ENCODE measurements at places on chromosomes 7 and 10. TPM values are rescaled to one million over a fixed set of nuclear protein-coding genes. Genes with fewer than 3 reads are reported as not detected.

The BTBD16 gene
- total RNA-seq = 5.6 TPM

- no peak for DNase-seq
Measured at GRCh38 chr10:95698415-95698814, 4.7 kb upstream of the TCTN3 start.

The HEPACAM2 gene
- total RNA-seq = not detected

DNA sequence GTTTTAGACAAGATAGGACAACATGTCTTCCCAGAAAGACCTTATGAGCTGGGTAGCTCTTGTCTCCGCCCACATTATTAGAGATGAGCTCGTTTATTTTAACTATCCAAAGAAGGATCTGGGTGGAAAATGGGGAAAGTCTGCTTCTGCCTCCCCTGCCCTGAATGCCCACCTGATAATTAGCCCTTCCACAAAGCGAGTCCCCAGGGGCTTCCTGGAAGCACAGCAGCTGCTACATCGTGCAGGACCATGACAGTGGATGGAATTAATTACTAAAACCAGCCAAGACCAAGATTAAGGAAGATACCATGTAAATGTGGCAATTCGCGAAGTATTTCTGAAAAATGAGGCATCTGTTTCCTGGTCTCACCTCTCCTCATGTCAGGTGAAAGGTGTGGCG lies 374.4 kb downstream of the PAXIP1 start:
- no peak for DNase-seq

The PRR15 gene
- not detected for total RNA-seq

The SEMA3D gene
- total RNA-seq = 3.4 TPM

The JCAD gene
- 2.6 TPM for total RNA-seq

DNA sequence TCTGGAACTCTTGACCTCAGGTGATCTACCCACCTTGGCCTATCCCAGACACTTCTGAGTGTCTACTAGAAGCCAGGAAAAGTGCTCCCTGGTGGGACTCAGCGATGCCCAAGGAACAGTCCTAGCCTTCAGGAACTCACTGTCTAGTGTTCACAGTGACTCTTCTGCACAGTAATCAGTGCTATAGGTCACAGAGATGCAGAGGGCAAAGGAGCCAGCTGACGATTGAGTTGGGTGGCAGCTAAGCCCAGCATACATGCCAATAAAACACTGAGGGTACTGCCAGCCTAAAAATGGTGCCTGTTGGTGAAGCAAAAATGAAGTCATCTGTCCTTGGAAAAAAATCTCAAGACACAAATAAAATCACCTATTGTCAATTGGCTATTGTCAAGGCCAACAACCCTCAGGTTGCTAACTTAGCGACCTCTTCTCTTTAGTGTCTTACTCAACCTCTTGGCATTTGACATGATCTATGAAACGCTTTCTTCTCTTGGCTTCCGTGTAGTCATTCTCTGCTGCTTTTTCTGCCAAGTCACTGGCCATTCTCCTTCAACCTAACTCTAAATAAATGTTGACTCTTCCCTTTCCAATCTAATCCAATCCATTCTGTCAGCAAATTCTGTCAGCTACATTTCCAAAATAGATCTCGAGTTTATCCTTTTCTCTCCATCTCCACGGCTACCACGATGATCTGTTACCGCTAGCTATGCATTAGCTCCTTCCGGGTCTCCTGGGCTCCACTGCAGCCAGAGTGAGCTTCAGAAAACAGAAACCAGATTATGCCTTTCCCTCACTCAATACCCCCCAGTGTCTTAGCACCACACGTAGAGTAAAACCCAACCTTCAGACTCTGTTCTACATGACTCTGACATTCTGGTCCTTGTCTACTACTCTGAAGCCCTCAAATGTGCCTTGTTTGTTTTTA lies 99.2 kb downstream of the ATXN7L1 start:
- no peak for DNase-seq

GRCh38 chr7:114264023-114264422 lies 150.6 kb upstream of the FOXP2 start:
- DNase-seq = no peak

The CDK1 gene
- 4.8 TPM for total RNA-seq

GRCh38 chr10:24465891-24466818 lies 257.2 kb downstream of the KIAA1217 start:
- no peak for DNase-seq

GRCh38 chr7:151919595-151919994 lies 36.7 kb upstream of the GALNTL5 start:
- no peak for DNase-seq

GRCh38 chr10:113326160-113327111 lies 226.4 kb upstream of the HABP2 start:
- DNase-seq = no peak

The GALNT17 gene
- 2.0 TPM for total RNA-seq

DNA sequence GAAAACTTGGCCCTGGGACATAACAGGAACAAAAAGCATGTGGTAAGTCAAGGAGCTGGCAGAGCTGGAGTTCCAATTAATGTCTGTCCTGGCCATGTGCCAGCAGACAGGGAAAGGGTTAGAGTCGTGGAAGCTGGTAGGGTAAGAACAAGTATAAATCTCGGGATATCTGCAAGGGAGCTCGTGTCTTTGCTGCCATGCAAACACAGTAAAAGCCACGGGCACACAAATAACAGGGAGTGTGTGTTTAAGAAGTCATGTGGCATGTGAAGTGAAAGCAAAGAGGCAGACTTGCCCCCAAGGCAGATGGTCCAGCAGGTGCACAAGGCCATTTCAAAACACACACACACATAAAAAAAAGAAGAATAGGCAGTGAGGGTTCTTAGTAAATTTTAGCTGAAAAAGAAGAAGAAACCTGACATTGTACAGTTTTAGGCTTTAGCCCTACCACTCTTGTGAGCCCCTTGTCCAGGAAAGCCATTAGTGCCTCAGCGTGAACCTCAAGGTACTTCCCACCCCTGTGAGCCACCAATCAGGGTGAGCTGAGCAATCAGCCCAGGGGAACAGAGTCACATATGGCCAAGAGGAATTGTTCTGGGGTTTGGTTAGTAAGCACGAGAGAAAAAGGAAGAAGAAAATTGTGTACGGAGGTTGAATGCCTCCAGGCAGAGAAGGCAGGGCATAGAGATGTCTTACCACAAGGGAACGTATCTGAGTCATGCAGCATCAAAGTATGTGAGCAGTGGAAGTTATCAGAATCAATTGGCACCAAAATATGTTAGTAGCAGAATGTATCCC lies 32.8 kb upstream of the ARHGAP12 start:
- DNase-seq = no peak

DNA sequence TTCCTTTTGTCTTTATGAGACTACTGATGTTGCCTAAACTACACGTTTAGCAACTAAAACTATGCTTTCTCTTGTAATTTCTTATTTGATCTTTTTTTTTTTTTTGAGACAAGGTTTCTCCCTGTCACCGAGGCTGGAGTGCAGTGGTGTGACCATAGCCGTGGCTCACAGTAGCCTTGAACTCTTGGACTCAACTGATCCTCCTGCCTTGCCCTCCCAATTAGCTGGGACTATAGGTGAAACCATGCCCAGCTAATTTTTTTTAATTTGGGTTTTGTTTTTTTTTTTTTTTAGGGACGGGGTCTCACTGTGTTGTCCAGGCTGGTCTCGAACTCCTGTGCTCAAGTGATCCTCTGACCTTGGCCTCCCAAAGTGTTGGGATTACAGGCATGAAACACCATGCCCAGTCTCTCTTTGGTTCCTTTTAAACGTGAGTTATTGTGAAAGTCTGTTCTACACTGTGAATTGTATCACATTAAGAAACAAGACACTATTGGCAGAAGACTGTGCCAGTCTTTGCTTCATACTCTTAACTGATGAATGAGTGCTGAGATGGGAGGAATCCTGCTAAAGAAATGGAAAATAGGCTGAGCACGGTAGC lies 6.4 kb downstream of the TMEM248 start:
- DNase-seq = no peak

DNA sequence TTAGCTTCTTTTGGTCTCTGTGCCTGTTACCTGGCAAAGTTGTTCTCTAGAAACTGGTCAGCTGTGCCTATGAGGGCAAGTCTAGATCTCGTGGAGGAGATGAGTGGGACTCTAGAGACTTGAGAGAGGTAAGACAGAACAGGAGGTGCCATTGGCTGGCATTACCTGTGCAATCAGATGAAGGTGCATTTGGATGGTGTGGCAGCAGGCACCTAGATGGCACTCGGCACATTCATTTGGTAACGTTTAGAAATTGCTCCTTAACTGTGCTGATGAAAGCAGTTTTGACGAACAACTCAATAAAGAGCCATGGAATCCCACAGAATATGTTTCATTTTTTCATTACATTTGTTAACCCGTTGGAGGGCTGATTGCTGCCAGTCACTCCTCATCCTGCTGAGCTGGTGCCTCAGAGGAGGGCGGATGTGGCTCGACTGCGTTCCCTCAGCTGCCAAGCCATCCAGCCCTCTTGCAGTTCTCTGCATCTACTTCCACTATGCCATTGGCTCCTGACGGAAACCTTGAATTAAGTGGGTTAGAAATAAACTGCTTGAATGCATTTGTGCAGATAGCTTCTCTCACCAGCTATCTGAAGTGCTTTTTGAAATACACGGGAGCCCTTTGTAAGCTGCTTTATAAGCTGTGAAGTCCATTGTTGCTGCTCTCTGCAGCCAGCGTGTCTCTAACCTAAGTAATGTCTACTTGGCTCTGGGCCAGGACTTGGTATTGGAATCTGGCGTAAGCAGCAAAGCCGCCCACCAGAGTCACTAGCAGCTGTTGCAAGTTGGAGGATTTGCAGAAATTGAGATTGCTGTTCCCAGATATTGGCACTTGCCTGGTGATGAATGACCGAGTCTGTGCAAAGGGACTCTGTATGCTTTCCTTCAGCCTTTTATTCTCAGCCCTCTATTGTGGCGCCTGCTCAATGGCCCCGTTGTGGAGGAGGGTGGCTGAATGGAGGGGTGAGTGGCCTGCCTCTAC lies 87.4 kb downstream of the LRRC4 start:
- DNase-seq = no peak

The SPDYE1 gene
- not detected for total RNA-seq

DNA sequence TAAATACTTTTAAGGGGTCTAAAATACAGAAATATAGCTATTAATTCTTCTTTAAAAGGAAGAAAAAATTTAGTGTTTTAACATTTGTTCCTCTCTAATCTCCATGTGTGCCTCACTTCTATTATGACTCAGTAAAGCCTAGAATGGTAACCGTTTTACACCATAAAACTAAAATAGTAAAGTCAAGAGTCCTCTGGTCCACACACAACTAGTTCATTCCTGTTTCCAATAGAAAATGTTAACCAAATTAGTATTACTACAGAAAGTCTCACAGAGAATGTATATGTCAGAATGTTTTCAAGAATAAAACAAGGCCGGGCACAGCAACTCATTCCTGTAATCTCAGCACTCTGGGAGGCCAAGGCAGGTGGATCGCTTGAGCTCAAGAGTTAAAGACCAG lies 55.8 kb downstream of the CNOT4 start:
- no peak for DNase-seq

The VGF gene
- not detected for total RNA-seq

- DNase-seq = no peak
Measured at GRCh38 chr10:28845009-28845682, 167.8 kb downstream of the BAMBI start.

The BNIP3 gene
- 81.2 TPM for total RNA-seq

DNA sequence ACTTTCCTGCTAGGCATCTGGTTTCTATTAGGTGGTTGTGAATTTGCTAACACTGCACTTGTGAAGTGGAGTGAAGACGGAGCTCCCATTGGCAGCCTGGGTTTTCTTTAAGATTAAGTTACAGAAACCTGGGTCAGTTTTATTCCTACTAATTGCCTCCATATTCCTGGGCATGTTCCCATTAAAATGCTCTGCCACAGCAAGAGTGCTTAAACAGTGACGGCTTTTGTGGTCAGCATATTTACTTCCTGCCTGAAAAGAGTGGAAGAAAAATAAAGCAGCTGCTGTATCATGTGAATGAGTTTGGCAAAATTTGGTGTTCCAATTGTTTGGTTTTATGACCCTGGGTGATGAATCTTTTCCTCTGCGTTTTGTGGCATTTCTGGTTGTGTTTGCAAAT lies 96.9 kb upstream of the PLXDC2 start:
- DNase-seq = no peak

The SCRN1 gene
- 17.9 TPM for total RNA-seq

The C10orf105 gene
- not detected for total RNA-seq

DNA sequence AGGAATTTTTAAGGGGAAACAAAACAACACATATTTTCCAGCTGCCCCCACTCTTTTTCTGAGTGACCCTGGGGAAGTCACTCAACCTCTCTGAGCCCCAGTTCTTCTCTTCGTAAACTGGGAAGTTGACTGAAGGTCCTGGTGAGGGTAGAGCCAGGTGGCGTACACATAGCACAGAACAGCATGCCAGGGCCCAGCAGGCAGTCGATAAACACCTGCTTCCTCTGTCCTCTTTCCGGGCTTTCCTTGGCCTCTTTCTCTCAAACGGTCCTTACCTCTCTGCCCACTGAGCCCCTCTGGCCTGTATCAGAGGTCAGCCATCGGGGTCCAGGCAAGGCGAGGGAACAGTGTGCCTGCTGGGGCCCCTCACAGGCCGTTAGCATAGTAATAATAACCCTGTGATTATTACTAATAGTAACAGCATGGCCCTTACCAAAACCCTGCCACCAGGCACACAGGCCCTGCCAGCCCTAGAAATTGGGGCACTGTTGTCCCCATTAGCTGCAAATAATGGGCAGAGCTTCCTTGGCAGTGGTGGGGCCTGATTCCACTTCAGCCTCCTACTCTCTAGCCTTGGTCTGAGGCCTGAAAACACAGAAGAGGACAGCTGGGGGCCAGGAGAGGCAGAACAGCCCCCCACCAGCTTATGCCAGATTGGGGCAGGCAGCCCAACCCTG lies 37.3 kb upstream of the SLC29A3 start:
- DNase-seq = no peak

GRCh38 chr7:91374321-91374989 lies 110.2 kb downstream of the FZD1 start:
- no peak for DNase-seq

- no peak for DNase-seq
Measured at GRCh38 chr10:73228247-73228646, 18.8 kb downstream of the DNAJC9 start.

GRCh38 chr10:50398381-50398780 lies 147.1 kb upstream of the ASAH2 start:
- DNase-seq = no peak

DNA sequence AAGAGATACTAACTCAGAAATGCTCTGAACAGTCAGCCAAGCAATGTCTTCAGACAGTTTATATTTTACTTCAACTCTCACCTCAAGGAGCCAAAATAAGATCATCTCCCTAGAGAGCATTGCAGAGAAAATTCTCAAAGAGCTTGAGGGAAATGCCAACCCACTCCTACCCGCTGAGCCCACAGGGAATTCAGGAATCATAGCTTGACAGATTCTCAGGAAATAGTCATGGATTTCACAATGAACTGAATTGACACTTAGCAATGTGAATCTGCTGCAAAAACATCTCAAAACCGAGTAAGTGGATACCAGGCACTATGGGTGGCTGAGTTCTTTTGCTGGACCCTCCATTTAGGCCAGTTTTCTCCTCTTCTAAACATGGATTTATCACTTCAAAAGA lies 9.8 kb upstream of the PLAC9 start:
- DNase-seq = no peak

- DNase-seq = no peak
Measured at GRCh38 chr10:69662901-69663300, 32.9 kb downstream of the FAM241B start.

The CUBN gene
- 1.2 TPM for total RNA-seq

Data from suprapubic skin (tissue), 4 donors.